LNCaP clone FGC (cell line): ENCODE measurements at places on chromosomes 11 and 22.

GRCh38 chr11:27075192-27075591 is 34.6 kb downstream of the BBOX1 start:
- DNase-seq: no peak

DNA sequence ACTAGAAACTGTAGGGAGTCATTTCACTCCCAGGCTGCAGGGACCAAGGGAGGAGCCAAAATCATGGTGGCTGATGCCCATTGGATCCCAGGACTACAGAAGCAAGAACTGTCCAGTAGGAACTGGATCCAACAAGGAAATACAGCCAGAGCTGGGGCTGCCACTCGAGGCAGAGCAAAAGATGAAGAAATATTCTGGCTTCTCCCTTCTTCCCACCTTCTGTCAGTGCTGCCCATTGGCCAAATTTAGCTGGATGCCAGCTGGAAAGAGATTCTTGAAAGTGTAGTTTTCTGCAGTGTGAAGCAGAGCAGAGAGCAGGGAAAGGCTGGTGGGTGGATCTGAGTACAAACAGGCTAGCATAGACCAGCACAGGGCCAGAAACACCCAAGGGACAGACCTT is 45.6 kb downstream of the COMMD9 start:
- no peak for DNase-seq

DNA sequence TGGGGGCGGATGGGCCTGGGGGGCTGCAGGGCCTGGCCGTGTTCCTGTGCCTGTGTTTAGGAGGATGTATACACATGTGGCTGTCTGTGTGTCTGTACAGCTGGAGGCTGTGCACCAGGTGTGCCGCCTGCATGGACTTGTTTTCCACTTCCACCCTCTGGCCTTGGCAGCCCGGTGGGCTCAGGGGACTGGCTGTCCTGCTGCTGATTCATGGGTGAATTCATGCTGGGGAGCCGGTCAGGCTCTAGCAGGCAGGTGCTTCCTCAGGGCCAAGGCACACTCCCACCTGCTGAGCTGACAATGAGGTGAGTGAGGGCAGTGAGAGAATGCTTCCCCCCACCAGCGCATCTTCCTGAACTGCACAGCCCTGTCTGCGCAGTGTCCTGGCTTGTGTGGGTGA is 88.4 kb downstream of the CCDC81 start:
- DNase-seq: no peak

DNA sequence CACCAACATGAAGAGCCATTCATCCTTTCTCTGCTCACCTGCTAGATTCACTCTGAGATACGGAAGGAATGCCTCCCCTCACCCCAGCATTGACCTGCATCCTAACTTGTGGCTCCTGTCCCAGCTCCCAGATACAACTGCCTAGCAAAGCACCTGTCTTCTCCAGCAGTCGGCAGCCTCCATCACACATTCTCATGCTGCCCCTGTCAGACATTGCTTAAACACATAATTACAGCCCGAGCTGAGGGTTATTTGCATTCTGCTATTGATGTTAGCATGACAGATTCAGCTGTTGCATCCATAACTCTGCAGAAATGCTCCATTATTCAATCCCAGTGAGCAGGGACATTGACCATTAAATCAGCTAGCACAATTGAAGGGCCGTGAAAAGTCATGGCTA is 184.4 kb upstream of the NARS2 start:
- no peak for DNase-seq

GRCh38 chr11:92045301-92045700 is 179.3 kb upstream of the FAT3 start:
- no peak for DNase-seq

GRCh38 chr11:17116117-17116516 is 38.6 kb upstream of the RPS13 start:
- DNase-seq: no peak

DNA sequence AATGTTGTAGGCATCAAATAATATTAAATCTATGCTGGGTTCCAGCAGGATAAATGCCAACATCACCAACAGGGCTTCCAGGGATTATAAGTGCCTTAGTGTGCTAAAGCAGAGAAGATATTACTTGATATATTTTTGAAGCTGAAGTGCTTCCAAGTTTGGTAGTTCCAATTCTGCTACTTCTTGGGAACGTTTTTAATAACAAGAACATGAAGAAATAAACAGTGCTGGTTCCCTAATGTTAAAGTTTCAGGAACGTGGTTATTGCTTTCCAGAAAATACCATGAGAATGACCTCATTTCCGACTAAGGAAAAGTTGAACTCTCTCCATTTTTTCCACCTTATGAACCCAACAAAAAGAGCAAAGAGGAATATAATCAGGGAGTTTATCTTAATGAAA is 4.6 kb upstream of the RNF185 start:
- no peak for DNase-seq

GRCh38 chr11:6625156-6625831 is 6.1 kb upstream of the TPP1 start:
- DNase-seq: no peak

DNA sequence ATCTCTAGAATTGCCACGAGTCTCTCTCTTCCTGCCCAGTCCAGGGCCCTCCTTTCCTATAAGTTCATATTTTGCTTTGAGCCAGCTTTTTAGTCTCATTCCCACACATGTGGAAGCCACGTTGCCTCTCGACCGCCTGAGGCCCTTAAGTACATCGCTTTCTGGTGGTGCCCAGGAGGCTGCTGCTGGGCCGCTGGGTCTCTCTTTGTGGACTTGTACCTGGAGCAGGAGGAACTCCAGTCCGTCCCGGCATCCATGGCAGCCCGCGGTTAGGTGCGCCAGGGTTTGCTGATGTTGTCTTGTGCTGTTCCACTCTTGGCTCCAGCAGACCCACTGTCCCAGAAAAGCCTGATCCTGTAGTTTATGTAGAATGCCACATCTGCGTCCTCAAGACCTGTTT is 41.0 kb downstream of the NAT10 start:
- DNase-seq: no peak

DNA sequence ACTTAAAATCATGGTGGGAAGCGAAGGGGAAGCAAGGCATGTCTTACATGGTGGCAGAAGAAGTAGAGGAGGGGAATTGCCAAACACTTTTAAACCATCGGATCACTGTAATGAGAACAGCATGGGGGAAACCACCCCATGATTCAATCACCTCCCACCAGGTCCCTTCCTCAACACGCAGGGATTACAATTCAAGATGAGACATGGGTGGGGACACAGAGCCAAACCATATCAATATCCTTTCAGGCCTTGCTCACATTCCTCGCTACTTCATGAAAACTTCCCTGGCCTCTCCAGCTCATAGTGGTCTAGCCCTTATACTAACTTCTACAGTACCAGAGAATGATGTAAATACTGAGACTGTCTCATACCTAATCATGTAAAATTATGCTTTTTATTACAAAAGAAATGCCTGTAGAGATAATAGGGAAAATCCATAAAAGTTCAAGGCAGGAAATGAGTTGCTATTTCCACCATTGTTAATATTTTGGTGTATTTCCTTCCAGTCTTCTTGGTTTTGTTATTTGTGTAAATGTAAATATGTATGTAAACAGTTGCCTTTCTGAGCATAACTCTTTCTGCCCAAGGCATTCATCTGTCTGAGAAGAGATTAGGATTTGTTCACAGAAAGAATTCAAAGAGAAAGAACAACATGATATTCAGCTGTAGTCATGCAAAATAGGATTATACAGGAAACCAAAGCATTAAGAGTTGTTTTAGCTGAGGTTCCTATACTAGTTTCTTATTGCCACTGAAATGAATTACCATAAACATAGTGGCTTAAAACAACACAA is 104.3 kb upstream of the LDLRAD3 start:
- DNase-seq: no peak

DNA sequence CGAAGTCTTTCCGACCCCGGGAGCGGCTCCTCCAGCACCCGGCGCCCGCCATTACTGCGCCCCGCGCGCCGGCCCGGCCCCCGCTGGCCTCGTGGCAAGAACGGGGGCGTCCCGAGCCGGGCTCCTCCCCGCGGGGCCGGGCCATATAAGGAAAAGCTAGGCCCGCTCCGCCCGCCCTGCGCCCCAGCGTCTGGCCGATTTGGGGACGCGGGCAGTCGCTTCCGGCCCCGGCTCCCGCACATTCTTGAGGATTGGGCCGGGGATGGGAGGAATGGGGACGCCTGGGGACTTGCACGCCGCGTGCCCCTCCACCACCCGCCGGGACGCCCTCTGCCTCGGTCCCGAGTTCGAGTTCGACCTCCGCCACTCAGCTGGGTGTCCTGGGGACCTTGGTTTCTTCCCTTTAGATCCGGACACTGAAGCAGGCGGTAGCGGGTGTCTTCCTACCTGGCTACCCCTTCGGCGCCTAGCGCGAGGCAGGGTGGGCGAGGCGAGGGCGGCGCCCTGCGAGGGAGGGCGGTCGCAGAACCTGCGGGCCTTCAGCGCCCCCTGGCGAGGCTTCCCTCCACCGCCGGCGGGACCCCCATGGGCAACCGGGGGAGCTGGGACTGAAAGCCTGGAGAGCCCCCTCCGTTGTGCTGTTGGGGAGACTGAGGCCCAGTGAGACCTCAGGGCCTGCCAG is 3.8 kb downstream of the SMTN start:
- DNase-seq: no peak

GRCh38 chr11:121131656-121132055 is 30.6 kb downstream of the TECTA start:
- DNase-seq: no peak

GRCh38 chr11:22192642-22193347 is at the start of gene ANO5:
Gene ANO5 (plus strand): TSS chr11:22193085. CDS start chr11:22193493, 408 bp downstream.
- no peak for DNase-seq

DNA sequence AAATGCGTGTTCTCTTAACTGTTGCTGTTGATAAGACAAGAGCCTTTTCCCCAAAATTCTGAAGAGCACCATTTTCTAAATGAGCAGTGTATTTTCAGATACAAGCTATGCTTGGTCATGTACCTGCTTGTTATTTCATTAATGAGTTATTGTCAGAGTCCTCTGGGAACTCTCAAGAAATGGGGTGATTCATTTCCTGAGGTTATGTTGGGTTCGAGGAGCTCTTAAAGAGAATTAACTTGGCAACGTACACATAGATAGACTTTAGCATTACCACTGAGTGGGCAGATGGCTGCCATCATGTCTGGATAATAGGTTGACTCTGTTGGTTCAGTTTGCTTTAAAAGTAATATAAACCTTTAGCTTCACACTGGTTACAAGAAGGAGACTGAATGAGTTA is 87.9 kb upstream of the SORL1-AS1 start:
- no peak for DNase-seq

GRCh38 chr11:68039526-68040086 is 781 bp downstream of the TCIRG1 start:
- no peak for DNase-seq

GRCh38 chr11:21428796-21429195 is 759.4 kb downstream of the NELL1 start:
- DNase-seq: no peak

- DNase-seq: peak; percentile 25
Measured at GRCh38 chr11:8503910-8504364, 90.1 kb downstream of the STK33 start.

DNA sequence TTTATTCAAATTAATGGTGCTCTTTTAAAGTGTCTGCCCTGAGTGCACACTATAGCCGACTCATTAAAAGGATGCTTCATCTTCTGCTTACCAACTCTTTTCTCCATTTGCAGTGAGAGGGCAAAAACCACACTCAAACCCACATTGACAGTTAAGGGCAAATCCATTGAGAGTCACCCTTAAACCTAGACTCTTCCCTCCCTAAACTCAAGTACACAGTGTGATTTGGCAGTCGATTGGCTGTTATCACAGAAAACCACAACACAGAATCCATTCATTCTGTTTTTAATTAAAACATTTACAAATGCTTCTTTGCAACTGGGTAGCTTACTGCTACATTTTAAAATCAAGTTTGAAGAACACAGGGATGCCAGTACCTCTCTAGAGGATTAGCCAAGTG is 120.0 kb downstream of the CADM1 start:
- no peak for DNase-seq

- DNase-seq: no peak
Measured at GRCh38 chr22:21003782-21004181, 1.9 kb upstream of the THAP7 start.

DNA sequence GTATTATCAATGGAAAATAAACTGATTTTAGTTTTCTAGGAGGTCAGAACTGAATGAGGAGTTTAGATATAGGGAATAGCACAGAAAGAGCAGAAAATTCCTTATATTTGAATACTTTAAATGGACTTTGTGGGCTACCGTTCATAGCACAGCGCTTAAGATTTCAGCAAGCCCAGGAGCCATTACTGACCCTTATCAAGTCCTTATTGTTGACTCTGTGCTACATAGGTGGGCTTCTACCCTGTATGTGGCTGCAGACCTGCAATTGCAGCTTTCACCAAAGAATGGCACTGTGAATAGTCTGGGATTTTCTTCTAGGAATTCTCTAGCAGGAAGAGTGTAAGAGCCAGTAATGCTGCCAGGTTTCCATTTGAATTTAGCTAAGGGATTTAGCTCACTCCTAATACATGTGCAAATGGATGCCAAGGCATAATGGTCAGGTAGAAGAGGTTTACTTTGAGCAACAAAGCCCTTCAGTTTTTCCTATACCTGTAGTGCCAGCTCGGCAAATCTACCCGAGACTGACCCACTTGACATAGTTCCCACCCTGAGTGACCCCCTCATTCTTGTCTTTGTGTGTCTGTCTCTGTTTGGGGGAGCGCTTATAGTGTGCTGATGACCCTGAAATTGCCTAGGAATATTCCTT is 42.5 kb upstream of the DLAT start:
- DNase-seq: no peak

DNA sequence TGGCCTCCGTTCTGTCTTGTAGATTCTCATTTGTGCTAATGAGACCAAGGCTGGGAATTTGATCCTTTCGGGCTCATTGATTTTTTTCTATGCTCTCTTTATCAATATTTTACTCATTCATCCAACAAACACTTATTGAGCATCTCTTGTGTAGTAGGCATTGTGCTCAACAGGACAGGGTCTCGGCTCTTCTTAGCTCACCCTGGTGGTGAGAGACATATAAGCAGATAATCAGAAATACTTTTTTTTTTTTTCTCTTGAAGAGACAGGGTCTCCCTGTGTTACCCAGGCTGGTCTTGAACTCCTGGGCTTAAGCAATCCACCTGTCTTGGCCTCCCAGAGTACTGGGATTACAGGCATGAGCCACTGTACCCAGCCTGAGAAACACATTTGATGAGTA is 48.0 kb upstream of the SLC5A1 start:
- no peak for DNase-seq

GRCh38 chr22:20653012-20653794 is 120.7 kb upstream of the SERPIND1 start:
- DNase-seq: no peak

GRCh38 chr22:42272431-42272999 is 2.1 kb upstream of the TCF20 start:
- DNase-seq: no peak

- no peak for DNase-seq
Measured at GRCh38 chr22:44927463-44928135, 82.2 kb downstream of the PHF21B start.

- peak; percentile 82 for DNase-seq
Measured at GRCh38 chr11:72069787-72070251, 10.5 kb downstream of the NUMA1 start.

- DNase-seq: no peak
Measured at GRCh38 chr11:45193695-45194094, 47.3 kb downstream of the PRDM11 start.

GRCh38 chr22:48779211-48779643 is 1048.4 kb downstream of the BRD1 start:
- DNase-seq: no peak

- DNase-seq: no peak
Measured at GRCh38 chr11:92819830-92820229, 149.6 kb upstream of the MTNR1B start.
